ENCODE measurements at places on chromosomes 4 and X.

DNA sequence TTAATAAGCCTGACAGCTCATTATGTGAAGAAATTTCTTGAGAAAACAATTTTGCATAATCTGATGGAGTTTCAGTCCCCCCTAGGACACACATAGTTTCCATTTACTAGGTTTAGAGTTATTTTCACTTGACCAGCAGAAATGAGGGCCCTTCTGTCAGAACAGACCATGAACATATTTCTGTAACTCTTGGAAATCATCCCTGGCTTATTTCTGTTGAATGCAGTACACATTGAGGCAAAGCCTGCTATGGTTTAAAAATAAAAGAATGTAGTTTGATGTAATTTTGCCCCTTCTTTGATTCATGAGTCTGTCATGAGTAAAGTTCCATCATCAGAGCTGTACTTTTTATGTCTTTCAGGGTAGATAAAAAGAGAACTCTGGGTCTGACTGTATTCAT lies 104.6 kb upstream of the ETNPPL start:
- DNase-seq, result no peak

GRCh38 chrX:1400742-1401471 lies 9.0 kb upstream of the SLC25A6 start:
- DNase-seq, result no peak

DNA sequence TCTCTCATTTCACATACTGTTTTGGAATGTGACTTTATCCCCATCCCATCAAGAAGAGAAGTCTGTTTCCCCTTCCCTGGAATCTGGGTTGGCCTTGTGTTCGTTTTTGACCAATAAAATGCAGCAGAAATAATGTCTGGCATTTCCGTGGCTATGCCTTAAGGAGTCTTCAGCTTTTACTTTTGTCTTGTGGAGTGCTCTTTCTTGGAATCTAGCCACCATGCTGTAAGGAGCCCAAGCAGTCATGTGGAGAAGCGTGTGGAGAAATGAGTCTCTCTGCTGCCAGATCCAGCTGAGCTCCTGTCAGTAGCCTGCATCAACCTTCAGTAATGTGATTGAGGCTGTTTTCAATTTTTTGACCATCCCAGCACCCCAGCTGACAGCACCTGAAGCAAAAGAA lies 84.4 kb upstream of the ARMCX2 start:
- no peak for DNase-seq

DNA sequence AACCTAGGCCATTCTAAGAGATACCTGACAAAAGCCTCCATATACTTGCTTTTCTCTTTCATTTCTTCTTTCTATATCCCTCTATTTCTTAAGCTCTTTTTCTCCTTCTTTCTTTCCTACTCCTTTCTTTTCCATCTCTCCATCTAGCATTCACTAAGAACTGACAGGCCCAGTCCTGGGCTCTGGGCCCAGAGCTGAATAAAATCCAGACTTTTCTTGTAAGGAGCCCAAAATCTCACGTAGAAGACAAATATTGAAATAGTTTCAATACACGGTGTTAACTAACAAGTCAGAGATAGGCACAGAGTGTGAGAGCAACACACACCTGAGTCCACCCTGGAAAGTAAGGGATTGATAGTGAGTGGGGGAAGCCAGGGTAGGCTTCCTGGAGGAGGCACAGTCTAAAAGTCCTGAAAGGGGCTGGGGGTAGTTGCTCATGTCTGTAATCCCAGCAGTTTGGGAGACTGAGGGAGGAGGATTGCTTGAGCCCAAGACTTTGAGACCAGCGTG lies 73.2 kb upstream of the EFNB1 start:
- no peak for DNase-seq

- DNase-seq, result no peak
Observed at GRCh38 chr4:187887906-187888305, 107.7 kb upstream of the ZFP42 start.

DNA sequence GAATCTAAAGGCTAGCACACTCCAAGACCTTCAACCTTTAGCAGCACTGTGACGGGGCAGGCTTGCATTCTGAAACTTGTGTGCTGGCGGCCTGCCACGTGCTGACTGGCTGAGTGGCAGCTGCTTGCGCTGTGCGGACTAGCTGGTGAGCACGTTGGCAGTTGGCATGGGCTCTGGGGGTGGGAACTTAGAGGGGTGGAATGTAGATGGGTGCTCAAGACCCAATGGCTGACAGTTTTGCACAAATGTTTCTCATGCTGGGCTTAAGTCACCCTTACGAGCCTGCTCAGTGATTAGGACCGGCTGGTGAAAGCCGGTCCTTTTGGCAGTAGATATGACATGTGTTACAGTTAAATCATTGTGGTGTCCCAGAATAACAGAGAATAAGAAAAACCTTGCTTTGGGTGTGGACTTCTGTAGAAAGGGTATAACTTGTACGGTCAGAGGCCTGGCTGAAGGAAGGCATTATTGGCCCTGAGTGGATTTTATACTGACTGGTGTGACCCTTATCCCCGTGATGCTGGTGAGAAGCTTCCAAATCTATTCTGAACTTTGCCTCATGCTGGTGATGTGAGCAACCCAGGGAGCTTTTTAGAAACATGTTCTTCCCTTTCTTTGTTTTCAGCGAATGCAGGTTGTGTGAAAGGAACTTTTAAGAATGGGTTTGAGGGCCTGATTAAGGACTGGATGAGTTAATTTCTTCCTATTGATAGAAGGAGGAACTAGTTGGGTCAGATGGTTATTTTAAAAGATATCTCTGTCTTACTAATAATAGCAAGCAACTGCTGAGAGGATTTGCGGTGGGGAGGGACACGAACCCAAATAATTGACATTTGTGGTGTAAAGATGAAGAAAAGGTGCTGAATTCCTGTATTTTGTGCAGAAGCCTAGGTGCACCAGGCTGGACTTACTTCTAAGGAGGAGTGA lies 107.4 kb upstream of the SLC4A4 start:
- DNase-seq, result no peak
